ENCODE measurements at places on chromosomes 4 and X. TPM values are rescaled to one million over a fixed set of nuclear protein-coding genes. Genes with fewer than 3 reads are reported as not detected.

Gene FAT1
- total RNA-seq, result not detected

Gene CABS1
- not detected for total RNA-seq

Gene GATA1
- total RNA-seq, result not detected

Gene RPL34
- 1,097 TPM for total RNA-seq

Gene PNMA5
- not detected for total RNA-seq

Gene EDA
- 0.76 TPM for total RNA-seq

DNA sequence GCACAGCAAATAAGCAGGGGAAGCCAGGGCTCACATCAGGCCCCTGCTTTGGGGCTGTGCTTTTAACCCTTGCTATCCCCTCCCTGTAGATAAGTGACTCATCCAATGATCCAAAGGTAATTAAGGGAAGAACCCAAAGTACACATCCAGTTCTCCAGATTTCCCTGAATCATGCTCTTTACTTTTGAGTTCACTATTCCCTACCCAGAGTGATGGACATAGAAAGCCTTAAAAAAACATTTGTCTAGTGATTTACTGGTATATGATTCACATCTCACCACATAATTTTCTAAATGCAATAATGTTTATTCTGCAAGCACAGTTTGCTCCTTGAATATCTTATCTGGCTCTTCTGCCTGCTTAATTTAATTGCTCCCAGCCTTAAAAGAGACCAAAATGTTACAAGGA is 136.2 kb downstream of the PPP3CA start:
- DNase-seq, result no peak

- no peak for DNase-seq
Observed at GRCh38 chr4:82623121-82623683, 61.4 kb upstream of the TMEM150C start.

DNA sequence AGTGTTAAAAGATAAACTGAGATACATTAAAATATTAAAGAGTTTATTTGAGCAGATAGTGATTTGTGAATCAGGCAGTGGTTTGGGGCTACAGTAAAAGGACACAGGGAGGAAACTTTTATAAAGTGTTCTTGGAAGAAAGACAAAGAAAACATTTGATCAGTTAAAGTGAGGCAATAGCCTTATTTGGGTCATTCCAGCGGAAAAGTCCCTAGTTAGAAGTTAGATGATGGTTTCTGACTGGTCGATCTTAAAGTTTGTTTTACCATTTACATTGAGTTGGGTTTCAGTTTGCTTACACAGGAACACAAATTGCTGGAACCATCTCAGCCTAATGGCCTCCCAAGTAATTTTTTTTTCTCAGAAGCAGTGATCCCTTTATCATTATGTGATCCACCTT is 69.7 kb downstream of the PPP1R2C start:
- DNase-seq, result no peak

DNA sequence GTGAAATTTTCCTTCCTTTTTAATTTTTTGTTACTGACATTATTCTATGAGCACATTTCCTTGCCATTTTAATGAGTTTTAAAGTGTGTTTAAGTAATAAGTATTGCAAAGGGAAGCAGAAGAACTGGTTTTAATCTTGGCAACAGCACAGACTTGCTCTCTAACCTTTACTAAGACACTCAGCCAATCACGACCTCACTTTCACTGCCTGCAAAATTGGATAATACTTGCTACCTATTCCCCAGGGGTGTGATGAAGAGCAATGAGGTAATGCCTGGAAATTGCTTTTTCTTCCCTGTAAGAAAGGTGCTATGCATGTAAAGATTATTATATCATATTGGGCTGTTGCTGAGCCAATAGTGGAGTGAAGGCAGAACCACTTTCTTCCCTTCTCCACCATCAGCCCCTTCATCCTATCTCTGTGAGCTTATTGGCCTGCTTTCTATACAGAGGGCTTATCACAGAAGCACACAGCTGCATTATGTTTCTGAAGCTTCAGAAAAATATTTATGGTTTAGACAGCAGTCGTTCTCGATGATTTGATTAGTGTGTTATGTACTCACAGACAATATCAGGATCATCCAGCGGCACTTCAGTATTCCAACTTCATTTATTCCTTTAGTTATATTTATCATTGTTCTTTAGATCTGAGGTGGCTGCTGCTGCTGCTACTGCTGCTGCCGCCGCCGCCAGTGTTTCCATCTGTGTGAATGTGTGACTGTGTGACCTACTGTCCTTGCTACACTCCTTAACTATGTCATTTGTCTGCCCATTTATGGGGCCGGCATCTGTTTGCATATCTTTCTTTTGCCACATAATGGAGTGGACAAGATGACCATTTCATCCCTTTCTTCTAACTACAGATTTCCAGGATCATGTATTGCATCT is 255.1 kb downstream of the C4orf33 start:
- no peak for DNase-seq

Data from activated CD8-positive, alpha-beta T cell treated with anti-CD3 and anti-CD28 coated beads, Interleukin-2, amount 10 ng/mL, durations not matched to agents 7 days and 5 days (primary cell).